ENCODE measurements at places on chromosomes 4 and X.

DNA sequence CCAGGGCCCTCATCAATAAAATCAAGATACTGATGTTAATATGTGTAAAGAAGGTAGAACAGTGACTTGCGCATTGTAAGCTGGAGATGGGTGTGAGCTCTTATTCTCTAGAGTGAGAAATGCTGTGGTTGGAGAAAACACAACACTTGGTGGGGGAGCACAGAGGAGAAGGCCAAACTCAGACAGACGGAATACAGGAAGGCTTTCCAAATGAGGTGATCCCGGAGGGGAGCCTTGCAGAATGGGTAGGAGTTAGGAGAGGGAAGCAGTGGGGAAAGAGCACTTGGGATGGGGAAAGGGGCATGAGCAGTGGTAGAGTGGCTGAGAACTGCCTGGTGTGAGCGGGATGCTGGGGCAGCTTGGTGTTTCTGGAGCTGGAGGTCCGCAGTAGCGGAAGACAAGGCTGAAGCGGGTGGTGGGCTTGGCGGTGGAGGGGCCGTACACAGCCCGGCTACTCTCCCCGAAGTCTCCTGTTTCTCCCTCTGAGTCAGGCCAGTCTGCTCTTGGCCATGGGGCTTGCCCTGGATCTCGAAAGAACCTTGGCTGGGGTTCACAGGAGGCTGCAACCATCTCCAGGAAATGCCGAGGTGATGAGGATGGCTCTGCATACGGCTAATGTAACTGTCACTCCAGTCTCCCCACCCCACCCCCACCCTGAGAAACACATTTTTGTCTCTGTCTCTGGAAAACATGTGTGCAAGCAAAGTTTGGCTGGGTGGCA lies 11.3 kb upstream of the PLAC1 start:
- DNase-seq: no peak

GRCh38 chr4:169565606-169566005 lies 46.8 kb downstream of the NEK1 start:
- DNase-seq: no peak

DNA sequence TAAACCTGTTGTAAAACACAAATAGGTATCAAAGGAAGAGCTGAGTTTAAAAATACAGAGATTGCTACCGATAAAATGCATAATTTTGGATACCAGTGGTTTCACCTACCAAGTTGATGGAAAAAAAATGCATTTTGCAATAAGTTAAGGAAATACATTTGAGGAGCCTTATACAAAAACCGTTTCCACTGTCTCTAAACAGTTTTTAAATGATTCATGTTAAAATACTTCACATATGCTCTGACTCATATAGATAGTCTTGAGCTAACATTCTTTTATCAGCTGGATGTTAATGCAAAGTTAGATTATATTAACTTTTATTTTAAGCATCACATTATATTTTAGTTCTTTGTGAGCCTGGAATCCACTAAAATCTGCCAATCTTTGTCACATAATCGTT lies 50.6 kb upstream of the ANKRD17 start:
- no peak for DNase-seq

- no peak for DNase-seq
These were observed 121.4 kb downstream of the NHS start for GRCh38 chrX:17496407-17496806.

- DNase-seq: no peak
These were observed 103.9 kb downstream of the ADGRA3 start for GRCh38 chr4:22412013-22412412.

DNA sequence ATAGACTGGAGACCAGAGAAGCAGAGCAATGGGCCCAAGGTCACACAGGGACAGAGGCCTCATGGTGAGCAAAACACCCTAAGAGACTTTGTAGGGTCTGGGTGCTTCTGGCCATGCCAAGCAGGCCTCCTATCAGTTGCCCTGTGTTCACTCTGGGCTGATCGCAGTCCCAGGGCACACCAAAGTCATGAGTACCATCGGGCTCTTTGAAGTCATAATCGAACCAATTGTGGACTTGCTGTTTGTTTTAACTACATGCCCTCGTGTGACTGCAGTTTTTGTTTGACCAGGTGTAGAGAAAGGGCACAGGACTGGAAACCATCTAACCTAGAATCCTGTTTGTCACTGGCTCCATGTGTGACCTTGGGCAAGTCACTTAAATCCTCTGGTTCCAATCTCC lies 172.5 kb upstream of the CPEB2 start:
- DNase-seq: no peak

GRCh38 chr4:143668930-143669552 lies 31.4 kb downstream of the FREM3 start:
- no peak for DNase-seq

DNA sequence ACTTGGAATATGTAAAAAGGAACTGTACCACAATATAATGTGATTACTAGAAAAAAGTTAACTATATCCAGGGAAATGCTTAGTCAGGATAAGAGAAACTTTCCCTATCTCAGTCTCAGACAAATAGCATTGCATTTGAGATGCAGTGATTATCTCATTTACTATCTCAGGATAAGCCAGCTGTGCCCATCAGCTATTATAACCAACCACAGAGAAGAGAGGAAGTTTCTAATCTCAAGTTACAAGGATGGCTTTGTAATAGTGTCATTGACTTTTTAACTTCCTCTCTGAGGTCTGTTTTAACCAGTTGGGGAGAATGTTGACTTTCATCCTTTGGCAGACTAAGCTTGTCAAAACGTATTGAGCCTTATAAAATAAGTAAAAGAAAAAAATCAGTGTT lies 56.5 kb downstream of the SNX25 start:
- no peak for DNase-seq

GRCh38 chr4:57668621-57669020 lies 558.4 kb upstream of the IGFBP7 start:
- no peak for DNase-seq

GRCh38 chrX:57929373-57929772 lies 19.1 kb upstream of the ZXDA start:
- DNase-seq: no peak

DNA sequence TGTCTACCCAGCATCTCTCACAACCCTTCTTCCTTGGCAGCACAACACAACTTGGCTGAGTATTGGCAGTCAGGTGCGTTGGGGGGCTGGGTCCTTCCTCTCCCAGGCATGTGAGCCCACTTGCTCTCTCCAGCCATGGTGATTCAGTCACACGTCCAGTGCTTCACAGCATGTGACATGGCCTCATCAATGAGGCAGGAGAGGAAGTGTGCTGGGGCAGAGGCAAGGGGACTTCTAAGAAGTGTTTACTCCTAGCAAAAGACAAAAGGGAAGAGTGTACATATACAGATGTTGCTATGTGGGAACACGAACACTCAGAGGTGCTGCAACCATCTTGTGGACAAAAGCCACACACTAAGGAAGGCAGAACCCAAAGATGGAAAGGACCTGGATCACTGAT lies 380.8 kb downstream of the FBXW7 start:
- no peak for DNase-seq

DNA sequence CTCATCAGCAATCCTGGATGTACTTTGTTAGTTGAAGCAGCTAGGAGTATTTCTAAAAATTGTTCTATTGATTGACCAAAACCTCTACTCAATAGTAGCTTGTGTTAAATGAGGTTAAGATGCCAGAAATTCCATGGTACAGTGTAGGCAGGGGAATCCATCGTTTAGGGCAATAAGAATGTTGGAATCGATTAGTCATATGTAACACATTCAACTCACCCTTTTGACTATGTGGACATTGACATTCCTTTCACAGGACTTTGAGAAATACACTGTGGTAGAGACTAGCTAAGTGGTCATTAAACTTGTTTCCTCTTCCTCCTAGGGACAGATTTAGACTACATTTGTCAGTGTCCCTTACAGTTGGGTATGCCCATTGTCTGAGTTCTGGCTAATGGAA lies 40.2 kb downstream of the KDM5C start:
- no peak for DNase-seq

GRCh38 chr4:123843137-123843536 lies 446.5 kb downstream of the SPRY1 start:
- DNase-seq: no peak

- no peak for DNase-seq
These were observed 175.2 kb downstream of the GC start for GRCh38 chr4:71608678-71609071.

DNA sequence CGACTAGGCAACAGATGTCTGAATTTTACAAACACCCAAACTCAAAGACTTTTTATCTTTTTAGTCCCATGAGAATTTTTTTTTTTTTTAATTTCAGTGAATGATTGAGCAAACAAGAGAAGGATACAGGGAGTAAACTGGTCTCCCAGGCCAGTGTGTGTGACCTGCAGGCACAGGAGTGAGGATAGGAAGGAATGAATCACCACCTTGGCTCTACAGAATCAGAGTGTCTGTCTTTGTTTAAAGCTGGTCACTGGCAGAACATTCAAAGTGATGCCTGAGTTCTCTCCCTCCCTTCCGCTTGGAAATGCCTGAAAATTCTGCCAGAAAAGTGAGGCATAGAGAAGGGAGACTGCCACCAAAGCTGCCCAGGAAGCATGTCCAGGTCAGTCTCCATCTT lies 69.5 kb downstream of the PARM1 start:
- no peak for DNase-seq

DNA sequence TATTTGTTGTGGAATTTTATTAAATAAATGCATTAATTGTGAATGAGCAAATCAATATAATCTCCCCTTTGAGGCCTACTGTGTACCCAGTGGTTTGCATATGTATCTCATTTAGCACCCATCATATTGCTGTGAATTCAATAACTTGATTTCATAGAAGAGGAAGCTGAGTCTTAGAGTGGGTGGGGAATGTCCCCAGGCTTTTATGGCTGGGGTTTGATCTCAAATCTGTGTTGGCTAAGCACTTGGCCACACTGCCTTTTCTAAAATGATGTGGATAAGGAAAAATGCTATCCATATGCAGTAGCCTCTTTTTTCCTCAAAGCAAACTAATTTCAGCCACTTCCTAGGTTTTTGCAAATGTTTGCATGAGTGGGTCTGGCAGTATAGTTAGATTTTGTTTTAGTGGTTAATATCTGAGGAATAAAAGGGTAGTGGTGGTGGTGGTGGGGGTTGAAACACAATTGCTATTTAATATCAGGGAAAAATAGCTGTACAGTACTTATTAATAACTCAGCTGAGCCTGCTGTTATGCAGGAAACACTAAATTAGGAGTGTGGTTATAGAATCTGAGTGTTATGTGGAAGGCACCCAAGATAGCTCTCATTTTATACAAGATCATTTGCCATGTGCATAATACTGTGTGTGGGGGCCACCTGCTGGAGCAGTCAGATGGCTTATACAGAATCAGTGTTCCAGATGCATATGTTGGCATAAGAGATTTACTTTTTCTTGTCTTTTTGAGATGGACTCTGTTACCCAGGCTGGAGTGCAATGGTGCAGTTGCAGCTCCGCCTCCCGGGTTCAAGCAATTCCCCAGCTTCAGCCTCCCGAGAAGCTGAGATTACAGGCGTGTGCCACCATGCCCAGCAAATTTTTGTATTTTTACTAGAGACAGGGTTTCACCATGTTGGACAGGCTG lies 108.0 kb downstream of the TMEM131L start:
- DNase-seq: peak; percentile 56

DNA sequence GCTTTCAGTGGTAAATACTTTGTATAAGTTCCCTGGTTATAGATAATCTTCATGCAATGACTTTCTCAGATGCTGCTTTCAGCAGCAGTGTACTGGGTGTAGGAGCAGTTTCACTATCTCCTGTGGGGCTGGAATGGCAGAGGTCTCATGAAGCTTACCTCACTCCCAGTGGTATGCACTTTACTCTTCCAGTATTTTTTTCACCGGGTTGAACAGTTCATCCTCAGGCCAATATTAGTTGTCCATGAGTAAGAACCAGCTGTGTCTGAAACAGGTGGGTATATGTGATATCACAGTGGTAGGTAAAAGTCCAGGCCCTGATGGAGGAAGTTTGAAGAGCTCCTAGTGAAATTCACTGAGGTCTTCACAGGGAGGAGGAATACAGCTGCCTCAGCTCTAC lies 351.5 kb upstream of the EMCN start:
- no peak for DNase-seq

- no peak for DNase-seq
These were observed 27.2 kb downstream of the PALLD start for GRCh38 chr4:168524006-168524405.

- no peak for DNase-seq
These were observed 804.8 kb downstream of the ADGRL3 start for GRCh38 chr4:62004881-62005280.

GRCh38 chr4:26896636-26897035 lies 36.0 kb downstream of the STIM2 start:
- no peak for DNase-seq

DNA sequence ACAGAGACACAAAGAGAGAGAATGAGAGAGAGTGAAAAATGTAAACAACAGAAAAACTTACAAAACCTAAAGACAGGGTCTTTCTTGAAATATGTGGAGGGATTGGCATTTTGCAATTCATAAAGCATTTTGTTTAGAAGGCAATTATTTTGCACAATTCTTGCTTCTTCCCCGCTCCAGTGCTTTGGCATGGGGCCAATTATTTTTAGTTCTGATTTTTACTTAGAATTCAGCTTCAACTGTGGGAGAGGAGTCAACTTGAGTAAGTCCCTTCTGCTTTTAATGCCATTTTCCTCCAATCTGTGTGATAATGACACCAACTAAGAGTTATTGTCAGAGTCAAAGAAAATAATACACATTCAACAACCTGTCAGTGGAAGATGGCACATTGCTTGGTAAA lies 1051.9 kb downstream of the NLGN4X start:
- DNase-seq: no peak

DNA sequence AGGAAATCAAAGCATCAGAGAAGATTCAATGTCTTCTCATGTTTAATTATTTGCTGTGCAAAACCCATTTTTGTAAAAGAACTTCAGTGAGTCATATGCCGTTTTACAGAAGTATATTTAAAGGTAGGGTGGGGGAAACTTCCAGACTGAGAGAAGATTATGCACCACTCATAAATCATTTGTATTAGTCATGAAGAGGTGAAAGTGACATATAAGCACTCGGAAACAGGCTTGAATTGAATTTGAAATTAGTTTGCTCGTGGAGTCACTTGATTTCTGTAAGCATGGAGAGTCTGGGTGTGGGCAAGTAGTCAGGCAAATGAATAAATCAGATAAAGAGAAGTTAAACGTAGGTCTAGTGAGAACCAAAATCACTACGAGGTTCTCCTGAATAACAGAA lies 335.1 kb downstream of the ANK2 start:
- no peak for DNase-seq

DNA sequence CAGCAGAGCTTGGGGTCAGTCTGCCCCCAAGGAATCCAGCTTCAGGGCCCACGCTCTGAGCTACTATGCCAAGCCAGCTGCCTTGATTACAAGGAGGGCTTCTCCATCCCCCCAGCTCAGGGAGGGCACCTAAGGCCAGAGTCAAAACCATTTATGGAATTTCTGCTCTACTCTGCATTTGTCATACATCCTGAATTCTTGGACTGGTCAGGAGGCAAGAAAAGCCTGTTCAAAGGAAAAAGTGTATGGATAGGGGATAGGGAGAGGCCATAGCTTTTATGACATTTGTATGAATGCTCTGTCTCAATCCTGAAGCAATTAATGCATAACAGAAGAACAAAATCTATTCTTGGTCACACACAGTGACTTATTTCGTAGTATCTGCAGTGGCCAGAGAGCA lies 32.2 kb downstream of the EDNRA start:
- no peak for DNase-seq
